ENCODE measurements at places on chromosomes 6 and 20.

- no peak for DNase-seq
These were observed 107.9 kb upstream of the NXT1 start for GRCh38 chr20:23242556-23243180.

DNA sequence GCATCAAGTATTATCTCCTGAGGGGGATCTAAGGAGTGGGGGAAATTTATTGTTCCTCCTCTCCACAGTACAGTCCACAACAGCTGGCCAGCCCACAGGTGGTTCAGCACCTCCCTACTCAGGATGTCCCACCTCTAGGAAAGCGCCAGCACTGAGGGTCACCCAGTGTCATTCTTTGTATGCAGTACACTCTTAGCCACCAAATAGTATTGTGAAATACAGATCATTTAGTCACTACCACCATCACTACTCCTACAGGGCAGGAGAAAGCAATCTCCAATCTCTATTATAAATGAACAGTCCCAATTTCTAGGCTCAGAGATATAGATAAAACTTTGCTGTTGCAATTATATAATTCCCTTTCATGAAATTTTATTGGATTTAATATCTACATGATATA is 6.3 kb upstream of the ZNF76 start:
- DNase-seq: no peak

DNA sequence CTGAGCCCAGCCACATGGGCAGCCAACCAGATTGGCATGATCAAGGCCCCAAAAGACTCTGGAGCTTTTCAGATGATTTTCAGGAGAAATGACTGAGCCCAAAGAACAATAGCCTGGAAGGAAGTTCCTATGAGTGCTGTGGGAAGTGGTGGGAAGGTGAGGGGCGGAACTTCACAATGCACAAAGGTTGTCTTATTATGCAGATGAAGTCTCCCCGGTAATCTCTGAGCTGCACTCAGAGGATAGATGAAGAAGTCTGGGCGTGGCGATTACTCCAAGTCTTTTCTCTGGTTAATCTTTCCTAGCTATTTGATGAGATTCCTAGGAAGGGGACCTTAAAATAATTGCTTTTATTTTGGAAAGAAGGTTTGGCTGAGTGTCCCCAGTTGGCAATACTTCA is 36.9 kb downstream of the LBP start:
- DNase-seq: no peak

DNA sequence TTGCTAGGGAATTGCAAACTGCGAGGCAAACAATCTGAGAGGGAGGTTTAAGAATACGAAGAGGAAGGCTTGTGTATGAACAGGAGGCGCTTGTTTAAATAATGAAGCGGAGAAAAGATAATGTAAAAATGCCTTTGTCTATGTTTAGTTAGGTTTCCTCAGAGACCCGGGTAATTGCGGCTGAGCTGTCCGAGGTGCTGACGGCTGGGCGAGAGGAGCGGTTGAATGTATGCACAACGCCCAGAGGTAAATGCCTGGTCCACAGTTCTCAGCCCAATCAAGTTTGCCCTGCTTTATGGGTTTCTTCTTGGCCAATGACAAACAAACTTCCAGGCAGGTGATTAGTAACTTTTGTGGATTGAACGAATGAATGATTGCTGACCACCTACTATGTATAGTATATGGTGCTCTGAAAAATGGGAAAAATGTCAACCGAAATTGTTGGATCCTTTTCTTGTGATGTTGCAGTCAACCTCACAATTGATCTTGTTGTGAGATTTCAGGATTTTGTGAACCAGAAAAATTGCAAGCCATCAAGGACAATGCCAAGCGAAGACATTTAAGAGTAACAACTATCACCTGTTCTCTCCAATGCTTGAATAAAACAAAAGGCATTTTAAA is 38.3 kb upstream of the SLC32A1 start:
- DNase-seq: no peak

DNA sequence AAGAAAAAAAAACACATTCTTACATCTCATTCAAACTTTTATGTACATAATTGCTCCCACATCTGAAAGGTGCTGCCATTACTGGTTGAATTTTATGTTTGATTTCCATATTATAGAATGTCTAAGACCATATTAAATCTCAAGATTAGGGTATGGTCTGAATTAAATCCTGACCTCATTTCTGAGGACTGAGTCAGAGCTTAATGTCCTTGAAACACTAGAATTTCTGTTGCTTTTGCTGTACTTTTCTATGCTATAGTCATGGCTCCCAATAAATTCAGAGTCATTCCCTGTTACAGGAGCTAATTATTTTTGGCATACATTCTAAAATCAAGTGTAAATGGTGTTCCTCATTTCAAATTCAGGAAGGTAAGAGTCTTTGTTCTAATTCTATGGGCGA is 285.3 kb upstream of the MANEA start:
- no peak for DNase-seq

- no peak for DNase-seq
These were observed 19.3 kb downstream of the AK9 start for GRCh38 chr6:109671733-109672132.

Measured in effector memory CD4-positive, alpha-beta T cell (primary cell).